Heart left ventricle (tissue), 16 donors: ENCODE measurements at places on chromosomes 6 and 20. TPM values are rescaled to one million over a fixed set of nuclear protein-coding genes. Genes with fewer than 3 reads are reported as not detected.

The TNNC2 gene
- not detected for total RNA-seq

The GSTA1 gene
- total RNA-seq: not detected

The WFDC10B gene
- total RNA-seq: not detected

The RPS18 gene
- total RNA-seq: 971 TPM

The LST1 gene
- 6.0 TPM for total RNA-seq

The TRDN gene
- total RNA-seq: 303 TPM

The IL17F gene
- total RNA-seq: not detected

The SLC9A8 gene
- 9.0 TPM for total RNA-seq

The C6orf163 gene
- 0.67 TPM for total RNA-seq

- DNase-seq: no peak
Observed at GRCh38 chr6:5471637-5472398, 210.5 kb downstream of the FARS2 start.

- no peak for DNase-seq
Observed at GRCh38 chr6:115832786-115833185, 227.9 kb downstream of the FRK start.

- no peak for DNase-seq
Observed at GRCh38 chr6:120405947-120406346, 928.3 kb downstream of the TBC1D32 start.

DNA sequence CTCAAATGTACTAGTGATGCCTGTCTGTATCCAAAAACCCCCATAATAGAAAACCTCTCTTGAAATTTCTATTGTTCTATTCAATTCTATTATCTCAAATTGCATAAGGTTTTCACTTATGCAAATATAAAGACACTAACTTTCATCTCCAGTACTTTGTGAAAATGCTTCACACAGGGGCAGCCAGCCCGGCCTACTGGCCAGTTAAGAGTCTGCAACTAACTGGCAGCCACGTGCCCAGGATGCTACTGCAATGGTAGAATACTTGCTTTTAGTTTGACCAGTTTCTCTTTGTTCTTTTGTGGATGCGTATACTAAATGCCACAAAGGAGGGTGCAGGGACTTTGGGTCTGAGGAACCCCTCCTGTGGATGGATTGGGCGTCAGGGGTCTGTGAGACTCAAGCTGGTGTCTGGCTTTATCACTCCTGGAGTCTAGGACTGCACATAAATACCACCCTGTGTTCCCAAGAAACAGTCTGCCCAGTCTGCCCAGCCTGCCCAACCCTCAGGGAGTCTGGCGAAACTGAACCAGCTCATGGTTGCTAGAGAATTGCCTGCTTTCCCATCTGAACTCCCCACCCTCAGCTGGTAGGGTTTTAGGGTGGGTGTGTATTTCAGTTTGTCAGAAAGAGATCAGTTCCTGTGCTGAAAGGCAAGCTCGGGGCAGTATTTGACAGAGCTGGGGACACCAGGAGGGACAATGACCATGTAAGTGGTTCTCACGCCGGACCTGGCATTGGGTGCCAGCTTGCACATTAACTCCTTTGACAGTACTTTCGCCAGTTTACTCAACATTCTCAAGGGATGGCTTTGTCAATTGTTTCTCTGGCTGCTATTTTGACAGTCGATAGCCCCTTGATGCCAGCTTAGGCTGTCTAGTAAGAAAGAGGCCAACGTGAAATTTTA, 558.2 kb upstream of the JAG1 start:
- no peak for DNase-seq

GRCh38 chr6:40387127-40387870, 199.9 kb downstream of the LRFN2 start:
- no peak for DNase-seq

- no peak for DNase-seq
Observed at GRCh38 chr6:109381061-109381746, 1.1 kb downstream of the CD164 start.

DNA sequence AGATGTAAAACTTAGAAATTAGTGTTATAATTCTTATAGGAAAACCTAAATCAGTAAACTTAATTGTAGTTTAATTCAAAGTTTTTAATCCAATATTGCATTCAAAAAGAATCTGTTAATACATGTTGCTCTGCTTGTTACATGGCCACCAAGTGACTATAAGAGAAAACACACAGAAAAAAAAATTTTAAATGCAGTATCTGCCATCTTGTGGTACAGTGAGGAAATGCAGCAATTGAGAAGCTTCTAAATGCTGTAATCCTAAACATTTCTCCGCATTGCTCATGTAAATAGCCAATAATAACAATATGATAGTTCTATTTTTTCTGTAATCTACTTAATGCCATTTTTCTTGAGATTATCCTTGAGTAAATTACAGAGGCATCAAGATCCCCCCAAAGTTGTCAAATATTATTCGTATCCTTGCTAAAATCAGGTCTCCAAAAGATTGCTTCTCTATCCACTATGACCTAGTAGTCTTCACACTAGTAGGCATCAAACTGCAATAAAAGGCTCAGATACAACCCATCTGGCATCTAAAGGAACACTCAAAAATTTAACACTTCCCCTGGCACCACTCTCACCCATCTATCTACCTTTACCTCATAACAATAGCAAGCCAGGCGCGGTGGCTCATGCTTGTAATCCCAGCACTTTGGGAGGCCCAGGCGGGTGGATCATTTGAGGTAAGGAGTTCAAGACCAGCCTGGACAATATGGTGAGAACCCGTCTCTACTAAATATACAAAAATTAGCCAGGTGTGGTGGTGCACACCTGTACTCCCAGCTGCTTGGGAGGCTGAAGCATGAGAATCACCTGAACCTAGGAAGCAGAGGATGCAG, 34.6 kb downstream of the HDAC2 start:
- DNase-seq: no peak
